Body of pancreas (tissue), 4 donors: ENCODE measurements at places on chromosomes 1 and 21.

DNA sequence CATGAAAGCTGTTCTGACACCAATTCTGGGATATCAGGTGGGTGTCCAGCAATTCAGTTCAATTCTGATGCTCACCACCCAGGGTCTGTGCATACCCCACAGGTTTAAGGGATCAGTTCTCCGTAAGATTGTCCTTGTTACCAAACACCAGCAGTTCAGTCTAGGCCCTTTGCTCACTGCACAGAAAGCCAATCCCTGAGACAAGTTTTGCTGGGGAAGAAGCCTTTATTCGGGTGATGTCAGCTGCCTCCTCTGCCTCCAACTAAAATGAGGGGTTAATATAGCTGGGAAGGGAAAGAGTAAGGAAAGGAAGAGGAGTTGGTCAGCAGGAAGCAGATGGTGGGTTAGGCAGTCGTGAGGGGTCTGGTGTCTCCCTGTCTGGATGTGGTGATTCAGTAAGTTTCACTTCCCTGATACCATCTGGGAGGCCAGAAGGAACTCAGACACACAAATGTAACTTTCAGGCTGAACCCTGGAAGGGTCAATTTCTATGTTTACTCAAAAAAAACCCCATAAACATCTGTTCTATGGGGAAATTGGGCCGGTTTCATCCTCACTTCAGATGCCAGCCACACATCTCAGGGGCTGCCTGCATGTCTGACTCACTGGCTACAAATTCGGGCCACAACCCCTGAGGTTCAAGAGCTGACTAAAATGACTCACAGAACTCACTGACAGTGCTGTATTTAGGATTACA is 83.3 kb upstream of the PGBD5 start:
- no peak for DNase-seq

DNA sequence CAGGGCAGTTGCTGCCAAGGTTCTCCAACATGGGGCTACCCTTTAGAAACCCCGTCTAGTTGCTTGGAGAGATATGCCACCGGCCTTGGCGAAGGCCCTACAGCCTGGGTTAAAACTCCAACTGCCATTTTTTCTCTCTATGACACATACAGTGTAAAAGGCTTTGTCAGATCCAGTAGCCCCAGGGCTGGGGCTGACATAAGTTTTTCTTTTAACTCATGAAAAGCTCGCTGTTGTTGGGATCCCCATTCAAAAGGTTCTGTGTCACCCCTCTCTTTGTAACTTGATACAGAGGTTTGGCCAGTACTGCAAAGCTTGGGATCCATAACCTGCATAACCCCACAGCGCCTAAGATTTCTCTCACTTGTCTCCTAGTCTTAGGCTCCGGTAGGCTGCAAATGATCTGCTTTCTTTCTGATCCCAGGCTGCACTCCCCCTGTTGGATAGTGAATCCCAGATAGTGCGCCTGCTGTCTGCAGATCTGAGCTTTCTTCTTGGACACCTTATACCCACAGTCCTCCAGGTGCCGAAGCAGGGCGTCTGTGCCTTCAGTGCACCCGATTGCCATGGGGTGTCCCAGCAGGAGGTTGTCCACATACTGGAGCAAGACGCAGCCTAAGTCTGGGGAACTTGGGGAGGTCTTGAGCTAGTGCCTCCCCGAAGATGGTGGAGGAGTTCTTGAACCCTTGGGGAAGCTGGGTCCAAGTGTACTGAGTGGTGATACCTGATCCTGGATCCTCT is 406.2 kb downstream of the TGFB2 start:
- no peak for DNase-seq

GRCh38 chr1:226937940-226938725 is 2.0 kb upstream of the COQ8A start:
- DNase-seq: no peak

DNA sequence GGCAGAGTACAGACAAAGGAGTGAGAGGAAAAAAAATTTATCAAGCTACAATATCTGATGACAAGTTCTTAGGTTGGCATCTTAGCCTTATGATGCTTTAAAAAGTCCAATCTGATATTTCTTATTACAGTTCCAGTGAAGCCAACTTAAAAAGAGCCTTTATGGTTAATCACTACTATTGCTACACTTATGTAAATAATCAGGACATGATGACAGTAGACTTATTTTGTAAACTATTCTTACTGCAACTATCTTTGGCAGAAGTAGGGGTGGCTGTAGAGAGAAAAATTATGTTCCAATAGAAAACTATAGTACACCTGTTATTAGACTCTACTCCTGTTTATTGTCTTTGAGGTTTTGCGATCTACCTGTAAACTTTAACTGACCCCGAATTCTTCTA is 25.8 kb upstream of the NUF2 start:
- no peak for DNase-seq

DNA sequence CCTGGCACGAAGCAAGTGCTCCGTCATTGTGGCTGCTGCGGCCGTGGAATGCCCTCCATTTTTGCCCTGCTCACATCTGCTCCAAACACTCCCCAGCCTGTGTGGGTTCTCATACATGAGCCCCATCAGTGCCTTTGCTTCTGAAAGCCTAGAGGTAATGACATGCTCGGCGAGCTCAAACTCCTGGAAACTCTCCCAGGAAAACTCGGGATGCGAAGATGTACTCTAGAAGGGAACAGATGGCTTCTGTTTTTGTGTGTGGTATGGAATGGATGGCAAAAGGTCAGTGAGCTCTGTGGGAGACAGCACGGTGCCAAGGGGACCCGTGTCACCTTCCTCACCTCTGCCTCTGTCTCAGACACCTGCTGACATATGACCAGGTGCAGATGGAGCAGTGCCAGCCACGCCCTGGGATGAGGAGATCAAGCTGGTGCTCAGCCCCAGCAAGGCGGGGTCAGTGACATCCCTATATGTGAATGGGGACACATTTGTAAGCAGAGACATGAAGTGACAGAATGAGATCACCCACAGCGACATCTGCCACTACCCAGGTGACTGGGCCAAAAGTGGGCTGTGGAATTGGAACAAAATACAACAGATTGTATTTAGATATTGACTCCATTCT is 84.1 kb upstream of the COX20 start:
- no peak for DNase-seq

- DNase-seq: peak; percentile 25
These were observed 2.7 kb upstream of the FDPS start for GRCh38 chr1:155305881-155306391.

- no peak for DNase-seq
These were observed 64.2 kb downstream of the SERINC2 start for GRCh38 chr1:31476891-31477846.

DNA sequence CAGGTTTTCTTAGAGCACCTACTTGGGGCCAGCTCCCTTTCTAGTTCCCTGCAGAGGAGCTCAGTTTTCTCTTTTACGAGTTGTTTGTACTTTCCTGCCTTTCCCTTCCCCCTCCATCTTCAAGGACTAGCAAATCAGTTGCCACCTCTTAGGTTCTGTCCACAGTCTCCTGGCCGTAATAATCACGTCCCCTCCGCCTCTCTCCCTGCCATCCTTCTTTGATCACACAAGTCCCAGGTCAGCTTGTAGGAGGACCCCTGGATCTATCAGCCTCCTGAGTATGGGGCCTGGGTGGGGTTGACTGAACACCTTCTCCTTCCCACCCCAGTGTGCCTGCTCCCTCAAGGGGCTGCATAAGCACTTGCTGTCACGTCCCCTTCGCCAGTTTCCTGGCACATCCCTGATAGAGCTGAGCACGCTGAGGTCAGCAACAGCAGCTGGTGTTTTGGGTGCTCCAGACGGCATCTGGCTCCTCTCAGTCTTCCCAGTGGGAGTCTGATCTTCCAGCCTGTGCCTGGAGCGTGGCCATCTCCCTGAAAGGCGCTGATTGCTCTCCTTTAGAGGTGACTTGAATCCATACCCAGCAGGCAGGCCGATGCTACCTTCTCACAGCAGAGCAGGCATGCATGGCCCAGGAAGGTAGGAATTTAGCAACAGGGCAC is 216.1 kb upstream of the TMEM51 start:
- no peak for DNase-seq

- DNase-seq: no peak
These were observed 21.2 kb downstream of the MACO1 start for GRCh38 chr1:25451908-25452307.

DNA sequence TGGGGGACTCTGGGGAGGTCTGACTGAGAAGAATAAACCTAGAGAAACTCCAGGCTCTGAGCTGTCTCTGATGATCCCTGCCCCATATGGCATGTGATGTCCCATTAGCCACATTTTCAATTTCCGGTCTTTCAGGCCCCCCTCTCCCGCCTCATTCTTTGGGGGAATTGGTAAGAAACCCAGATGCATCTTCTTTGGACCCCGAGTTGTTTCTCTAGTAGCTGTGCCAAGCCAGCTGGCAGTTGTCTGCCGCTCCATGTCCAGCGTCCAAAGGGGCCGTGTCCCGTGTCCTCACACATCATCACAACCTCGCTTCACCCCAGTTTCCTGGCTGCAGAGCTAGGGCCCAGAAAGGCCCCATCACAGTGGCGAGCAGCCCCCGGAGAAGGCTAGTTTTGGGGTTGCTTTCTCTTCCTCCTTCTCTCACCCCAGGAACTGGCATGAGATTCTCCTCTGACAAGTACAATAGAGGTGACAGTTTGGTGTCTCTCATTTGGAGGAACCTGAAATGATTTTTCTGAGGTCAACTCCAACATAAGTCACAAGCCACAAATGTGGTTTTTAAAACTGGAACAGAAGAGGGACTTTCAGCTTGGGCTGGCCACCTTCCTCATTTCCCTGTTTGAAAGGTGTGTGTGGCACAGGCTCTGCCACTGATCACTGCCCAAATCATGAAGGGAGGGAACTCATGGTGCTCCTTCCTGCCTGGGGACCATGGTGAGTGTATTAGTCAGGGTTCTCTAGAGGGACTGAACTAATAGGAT is 6.4 kb upstream of the GPR157 start:
- DNase-seq: no peak

DNA sequence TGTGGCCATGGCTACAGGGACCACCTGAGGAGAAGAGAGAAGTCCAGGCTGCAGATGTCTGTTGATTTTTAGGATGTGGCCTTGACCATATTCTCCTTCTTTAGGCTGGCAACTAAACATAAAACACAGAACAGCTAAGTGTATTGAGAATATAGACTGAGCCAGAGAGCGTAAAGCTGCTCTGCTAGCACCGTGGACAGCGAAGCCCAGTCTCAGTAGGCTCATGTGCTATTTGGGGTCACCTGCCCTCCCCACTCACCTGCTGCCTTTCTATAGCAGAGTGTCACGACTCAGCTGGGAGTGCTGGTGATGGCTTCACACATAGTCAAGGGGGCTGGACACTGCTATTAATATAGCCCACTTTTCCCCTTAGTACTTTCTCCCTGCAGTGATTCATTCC is 278.5 kb downstream of the KCNH1 start:
- no peak for DNase-seq

- DNase-seq: no peak
These were observed 605.7 kb downstream of the MATN1 start for GRCh38 chr1:30117685-30118084.

- DNase-seq: no peak
These were observed 6.7 kb downstream of the OR2T11 start for GRCh38 chr1:248627971-248628844.

- no peak for DNase-seq
These were observed 123.4 kb upstream of the FOXD3 start for GRCh38 chr1:63198871-63199394.

DNA sequence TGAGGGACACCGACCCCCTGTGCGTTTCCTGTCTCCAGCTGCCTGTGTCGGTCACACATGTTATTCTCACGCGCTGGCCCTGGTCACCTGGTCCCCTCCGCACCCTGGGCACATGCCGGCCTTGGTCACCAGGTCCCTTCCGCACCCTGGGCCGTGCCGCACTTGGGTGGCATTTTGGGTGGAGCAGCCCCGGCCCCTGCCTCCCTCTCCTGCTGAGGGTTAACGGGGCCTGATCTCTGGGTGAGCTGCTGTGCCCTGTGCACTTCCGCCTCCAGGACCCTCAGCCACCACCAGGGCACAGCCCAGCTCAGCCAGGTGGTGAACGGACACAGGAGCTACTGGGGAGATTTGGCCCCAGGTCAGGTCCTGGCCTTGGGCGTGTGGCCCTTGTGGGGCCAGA is 26.6 kb downstream of the RRP1 start:
- DNase-seq: no peak

DNA sequence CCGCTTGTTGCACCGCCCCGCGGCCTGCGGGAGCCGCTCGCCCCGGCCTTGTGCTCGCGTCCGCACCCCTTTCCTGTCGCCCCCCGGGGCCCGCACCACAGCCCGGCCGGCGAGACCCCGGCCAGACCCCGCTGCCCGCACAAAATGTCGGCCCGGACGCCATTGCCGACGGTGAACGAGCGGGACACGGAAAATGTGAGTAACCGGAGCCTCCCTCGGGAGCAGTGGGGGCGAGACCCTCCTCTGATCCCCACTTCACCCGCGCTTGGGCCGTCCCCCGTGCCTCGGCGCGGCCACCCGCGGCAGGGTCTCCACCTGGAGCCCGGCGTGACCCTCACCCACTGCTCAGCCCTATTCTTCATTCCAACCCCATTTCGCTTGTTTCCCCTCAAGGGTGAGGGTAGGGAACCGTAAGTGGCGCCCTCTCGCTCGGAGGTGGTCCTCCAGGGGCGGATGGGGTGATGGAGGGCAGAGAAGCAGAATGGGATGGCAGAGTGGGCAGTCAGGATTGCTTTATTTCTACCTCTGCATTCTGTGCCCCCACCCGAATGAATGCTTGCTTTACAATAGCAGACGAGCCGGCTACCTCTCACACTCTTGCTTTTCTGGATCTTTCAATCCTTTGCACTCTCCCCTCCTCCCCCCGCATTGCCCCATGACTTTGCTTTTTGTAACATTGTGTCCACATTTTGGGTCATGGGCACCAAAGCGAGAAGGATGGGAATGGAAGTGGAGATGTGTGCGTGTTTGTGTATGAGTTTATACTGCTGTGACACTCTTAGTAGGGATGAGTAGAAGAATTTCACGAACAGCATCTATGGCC is 954 bp downstream of the MARK1 start:
- DNase-seq: peak; percentile 10

DNA sequence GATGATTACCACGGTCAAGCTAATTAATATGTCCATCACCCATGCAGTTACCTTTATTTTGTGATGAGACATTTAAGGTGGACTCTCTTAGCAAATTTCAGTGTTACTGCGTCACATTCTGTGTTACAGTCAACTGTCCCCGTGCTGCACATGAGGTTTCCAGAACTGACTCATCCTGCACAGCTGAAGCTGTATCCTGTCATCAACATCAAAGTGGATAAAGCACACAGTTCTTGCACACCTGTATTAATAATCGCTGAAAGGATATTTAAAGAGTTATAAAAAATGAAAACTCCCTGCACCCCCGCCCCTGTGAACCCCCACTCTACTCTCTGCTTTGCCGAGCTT is 3.4 kb upstream of the KRTAP10-5 start:
- no peak for DNase-seq

- DNase-seq: no peak
These were observed 64.0 kb downstream of the WNT9A start for GRCh38 chr1:227883641-227884301.

DNA sequence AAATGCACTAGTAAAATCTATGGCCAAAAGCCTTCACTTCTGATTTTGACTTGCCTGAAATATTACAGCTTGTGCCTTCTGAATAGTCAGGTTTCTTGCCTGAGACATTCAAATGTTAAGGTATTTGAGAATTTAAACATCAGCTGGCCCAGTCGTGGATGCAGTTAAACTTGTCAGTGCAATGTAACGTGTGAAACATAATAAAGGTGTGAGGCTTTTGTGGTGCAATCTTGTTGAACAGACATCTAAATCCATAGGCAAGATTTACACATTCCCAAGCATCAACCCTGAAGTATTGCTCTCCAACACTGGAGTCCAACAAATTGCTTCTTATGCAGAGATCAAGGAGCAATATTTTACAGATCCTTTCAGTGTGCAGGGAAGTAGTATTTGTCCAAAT is 4.4 kb downstream of the CCN1 start:
- no peak for DNase-seq
